ENCODE measurements at places on chromosomes 12 and 14. TPM values are rescaled to one million over a fixed set of nuclear protein-coding genes. Genes with fewer than 3 reads are reported as not detected.

TRIM9 gene
- 8.3 TPM for total RNA-seq

KCNJ8 gene
- 0.34 TPM for total RNA-seq

KLRC3 gene
- 0.37 TPM for total RNA-seq

CISTR gene
- total RNA-seq, result not detected

GSC gene
- total RNA-seq, result 0.55 TPM

GYS2 gene
- total RNA-seq, result not detected

SDSL gene
- total RNA-seq, result 22.0 TPM

CCDC196 gene
- total RNA-seq, result not detected

All from A549 treated with RU486 at 1 μM for 4 hours (cell line).